ENCODE measurements at places on chromosomes 1 and 21. TPM values are rescaled to one million over a fixed set of nuclear protein-coding genes. Genes with fewer than 3 reads are reported as not detected.

GRCh38 chr1:26848941-26849774 lies 13.8 kb upstream of the SFN start:
- peak; percentile 49 for DNase-seq

DNA sequence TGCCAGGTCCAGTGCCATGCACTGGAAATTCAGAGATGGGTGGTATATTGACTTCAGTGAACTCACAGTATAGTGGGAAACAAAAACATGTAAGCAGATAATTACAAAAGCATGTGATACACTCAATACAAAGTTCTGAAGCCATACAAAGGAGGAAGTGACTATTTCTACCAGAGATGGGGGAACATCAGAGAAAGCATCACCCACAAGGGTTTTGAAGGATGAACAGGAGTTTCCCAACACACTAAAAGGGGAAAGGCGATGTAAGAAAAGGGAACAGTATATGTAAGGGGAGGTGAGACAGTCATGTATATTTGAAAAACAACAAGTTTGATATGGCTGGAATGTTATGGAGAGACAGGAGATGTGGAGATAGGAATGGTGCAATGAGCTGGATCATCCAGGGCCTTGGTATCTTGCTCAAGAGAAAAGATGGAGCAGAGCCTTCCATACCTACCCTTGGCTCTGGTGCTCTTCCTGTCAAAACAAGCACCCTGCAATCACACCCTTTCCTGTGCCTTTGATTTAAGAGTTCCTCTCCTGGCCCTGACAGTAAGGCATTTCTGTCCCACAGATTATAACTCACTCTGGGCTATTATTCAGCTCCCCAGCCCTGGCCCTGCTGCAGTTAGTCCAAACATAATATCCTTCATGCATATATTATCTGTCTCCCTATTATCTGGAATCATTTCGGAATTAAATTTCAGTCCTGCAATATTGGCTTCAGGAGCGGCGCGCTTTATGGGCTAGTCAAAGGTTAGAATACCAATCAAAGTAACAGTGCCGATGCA lies 60.5 kb downstream of the DMAP1 start:
- DNase-seq, result no peak

GRCh38 chr1:197342044-197342565 lies 74.1 kb downstream of the CRB1 start:
- DNase-seq, result no peak

The AIRE gene
- not detected for total RNA-seq

The PDZK1IP1 gene
- 131 TPM for total RNA-seq

DNA sequence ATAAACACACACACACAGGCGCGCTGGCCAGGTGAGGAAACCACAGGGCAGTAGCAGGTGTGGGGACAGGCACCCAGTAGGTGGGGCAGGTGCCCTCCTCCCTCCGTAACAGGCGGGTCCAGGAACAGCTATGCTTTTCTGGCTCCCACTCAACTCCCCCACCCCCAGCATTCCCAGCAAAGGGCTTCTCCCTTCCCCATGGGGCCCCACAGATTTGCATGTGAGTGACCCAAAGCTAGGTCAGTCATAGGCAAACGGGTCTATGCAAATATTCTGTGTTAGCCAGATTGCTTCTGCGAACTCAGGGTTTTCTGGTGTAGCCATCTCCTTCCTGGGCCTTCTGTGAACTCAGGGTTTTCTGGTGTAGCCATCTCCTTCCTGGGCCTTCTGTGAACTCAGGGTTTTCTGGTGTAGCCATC lies 114.2 kb downstream of the SIK1 start:
- no peak for DNase-seq

DNA sequence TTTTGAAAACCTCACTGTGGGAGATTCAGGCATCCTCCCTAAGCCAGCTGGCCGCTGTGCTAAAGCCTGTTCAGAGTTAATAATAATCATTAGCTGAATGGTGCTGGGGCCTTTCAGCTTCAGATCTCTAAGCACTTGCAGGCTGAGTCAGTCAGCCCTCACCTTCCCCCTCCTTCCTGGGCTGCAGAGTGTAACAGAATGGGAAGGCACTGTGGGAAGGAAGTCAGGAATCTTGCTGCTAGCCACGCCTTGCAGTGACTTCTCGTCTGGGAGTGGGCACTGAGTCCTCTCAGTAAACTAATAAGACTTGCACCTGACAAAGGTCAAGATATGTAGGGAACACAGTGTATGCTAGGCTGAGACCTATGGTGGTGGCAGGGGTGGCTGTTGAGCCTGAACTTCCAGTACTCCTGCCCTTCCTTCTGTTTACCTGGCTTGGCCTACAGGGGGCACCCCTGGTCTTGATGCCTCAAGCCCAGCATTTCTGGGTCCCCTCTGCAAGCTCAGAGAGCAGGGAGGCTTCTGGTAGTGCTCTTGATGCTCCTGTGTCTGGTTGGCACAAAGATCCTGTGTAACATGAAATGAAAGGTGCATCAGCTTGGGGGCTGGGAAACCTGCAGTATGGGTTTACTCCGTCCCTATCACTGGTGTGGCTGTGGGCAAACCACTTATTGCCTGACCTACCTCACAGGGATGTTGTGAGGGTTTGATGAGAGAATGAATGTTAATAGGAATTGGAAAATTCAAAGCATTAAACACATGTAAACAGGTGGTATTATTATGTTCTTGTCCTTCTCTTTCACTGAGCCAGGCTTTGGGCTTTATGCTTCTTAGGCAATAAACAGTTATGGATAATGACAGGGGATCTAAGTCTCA lies 6.0 kb downstream of the CYB561D1 start:
- DNase-seq, result no peak

- no peak for DNase-seq
Observed at GRCh38 chr1:234243521-234244260, 129.6 kb upstream of the COA6 start.

GRCh38 chr1:221760911-221761310 lies 19.0 kb upstream of the DUSP10 start:
- no peak for DNase-seq

DNA sequence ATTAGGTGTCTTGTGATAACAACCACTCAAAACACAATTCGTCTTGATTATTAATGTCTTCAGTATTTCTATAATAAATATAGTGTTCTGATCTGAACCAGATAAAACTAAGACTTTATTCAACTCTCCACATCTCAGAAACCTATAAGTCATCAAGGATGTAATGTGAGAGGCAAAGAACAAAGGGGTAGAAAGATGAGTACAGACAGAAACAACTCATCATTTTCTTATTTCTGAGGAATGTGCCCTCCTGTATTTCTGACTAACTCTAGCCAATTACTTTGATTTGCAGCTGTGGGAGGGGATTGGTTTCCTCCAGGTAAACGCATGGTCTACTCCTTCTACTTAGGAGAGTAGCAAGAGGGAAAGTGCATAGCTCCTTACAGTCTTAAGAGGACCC lies 73.7 kb upstream of the ST6GALNAC5 start:
- DNase-seq, result no peak

The TRIM67 gene
- total RNA-seq, result 0.32 TPM

The TMEM201 gene
- total RNA-seq, result 5.2 TPM

GRCh38 chr1:63010913-63011660 lies 227.2 kb downstream of the ATG4C start:
- no peak for DNase-seq

DNA sequence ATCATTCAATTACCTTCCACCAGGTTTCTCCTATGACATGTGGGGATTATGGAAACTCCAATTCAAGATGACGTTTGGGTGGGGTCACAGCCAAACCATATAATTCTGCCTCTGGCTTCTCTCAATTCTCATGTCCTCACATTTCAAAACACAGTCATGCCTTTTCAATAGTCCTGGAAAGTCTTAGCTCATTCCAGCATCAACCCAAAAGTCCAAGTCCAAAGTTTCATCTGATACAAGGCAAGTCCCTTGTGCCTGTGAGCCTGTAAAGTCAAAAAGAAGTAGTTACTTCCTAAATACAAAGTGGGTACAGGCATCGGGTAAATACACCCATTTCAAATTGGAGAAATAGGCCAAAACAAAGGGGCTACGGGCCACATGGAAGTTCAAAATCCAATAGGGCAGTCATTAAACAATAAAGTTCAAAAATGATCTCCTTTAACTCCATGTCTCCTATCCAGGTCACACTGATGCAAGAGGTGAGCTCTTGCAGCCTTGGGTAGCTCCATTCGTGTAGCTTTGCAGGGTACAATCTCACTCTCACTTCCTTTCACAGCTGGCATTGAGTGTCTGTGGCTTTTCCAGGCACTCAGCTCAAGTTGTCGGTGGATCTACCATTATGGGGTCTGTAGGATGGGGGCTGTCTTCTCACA lies 112.9 kb downstream of the FCRL5 start:
- DNase-seq, result no peak

Data from omental fat pad (tissue), 4 donors.